ENCODE measurements at places on chromosomes 12 and 14.

- DNase-seq: no peak
These were observed 1104.7 kb upstream of the TMEM132C start for GRCh38 chr12:127162307-127162706.

- no peak for DNase-seq
These were observed 682 bp downstream of the BATF start for GRCh38 chr14:75522983-75523318.

GRCh38 chr14:99271951-99272631, at the start of gene BCL11B:
TSS of gene BCL11B (minus strand) at chr14:99272197. CDS start at chr14:99271218, 979 bp downstream.
- DNase-seq: peak; percentile 82

- DNase-seq: no peak
These were observed 66.5 kb upstream of the DIO3 start for GRCh38 chr14:101494826-101495225.

GRCh38 chr14:33768458-33768830, 182.4 kb downstream of the EGLN3 start:
- DNase-seq: no peak

DNA sequence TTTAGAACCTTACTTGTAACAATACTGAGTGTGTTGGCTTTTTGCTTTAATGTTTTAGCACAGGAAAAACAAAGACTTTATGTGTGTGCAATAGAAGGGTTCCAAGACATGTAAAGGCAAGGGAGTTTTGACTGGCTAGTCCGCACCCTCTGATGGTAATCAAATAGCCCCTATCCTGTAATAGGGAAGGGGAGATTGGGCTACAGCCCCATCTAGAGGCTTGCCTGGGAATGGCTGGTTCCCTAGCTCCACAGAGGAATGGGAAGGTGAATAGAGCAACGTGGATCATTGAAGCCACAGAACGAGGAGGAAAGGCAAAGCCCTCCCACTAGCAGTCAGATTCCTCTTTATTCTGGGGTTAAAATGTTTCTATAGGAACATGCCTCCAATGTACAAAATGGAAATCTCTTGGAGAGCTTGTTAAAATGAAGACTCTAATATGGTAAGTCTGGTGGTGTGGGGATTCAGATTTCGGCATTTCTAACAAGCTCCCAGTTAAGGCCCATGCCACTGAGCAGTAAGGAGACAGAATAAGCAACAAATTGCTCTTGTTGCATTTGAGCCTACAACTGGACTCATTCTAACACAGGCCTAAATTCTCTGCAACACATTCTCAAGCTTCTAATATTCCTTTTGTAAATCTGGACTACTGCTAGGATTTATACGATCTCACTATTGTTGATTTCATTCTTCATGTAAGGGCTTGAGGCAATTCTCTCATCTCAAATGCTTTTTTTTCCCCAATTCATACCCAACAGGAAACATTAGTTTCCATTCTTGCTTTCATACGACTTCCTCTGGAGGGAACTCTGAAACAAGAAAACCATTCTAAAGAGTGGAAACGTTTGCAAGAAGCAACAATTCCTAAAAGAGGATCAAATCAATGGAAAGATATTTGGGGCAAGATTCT, 57.1 kb downstream of the NIN start:
- no peak for DNase-seq

DNA sequence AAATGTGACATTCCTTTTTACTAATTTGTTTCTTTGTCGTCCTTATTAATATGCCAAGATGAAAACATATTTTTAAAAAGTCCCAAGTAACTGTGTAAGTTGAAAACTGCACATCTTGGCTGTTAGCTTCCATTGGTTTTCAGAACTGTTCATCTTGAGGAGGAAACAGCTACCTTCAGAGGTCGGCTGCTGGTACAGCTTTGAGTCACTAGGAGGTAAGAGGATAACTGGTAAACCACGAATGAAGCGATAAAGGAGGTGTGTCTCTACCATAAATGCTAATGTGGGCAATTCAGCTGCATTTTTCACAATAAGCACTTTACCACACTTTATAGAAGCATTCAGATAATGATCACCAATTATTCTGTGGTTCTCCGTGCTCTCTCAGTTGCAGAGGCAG, 137.5 kb upstream of the KRAS start:
- no peak for DNase-seq

DNA sequence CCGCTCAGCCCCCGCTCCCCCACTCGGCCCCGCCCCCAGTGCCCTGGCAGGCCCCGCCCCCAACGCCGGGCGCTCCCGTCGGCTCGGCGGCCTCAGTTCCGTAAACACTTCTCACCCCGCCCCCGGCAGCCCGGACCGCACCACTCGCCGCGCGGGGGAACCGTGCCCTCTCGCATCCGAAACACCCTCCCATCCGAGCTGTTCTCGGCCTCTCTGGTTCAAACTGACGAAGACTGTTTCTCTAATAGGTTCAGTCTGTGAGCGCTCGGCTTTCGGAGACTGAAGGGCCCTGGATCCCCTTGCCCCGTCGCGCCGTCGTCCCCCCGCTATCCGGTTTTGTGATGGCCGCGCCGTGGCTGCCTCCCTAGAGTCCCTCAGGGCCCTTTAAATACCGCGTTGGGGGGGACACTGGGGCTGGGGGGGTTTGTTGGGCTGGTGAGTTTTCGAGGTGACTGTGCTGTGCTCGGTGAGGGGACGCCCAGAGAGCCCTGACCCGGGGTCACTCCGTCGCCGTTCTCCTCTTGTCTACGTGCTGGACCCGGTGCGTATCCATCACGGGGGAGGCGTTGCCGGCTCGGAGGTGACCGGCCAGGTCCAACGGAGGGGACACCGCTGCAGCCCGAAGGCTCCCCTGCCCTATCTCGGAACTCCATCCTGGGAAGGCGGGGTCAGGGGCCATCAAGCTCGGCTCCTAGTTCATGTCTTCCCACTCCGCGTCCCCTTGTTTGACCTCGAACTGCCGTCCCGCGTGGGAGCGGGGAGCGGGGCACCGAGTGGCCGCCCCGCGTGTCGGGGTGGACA, at the start of gene TCP11L2:
TSS of gene TCP11L2 (plus strand) at position 333 of the 801 bp plus-strand sequence. CDS start 8,343 bp downstream, outside the sequence.
- no peak for DNase-seq

GRCh38 chr14:86013641-86014040, 483.7 kb downstream of the FLRT2 start:
- DNase-seq: no peak

GRCh38 chr14:68214431-68214830, 394.9 kb downstream of the RAD51B start:
- DNase-seq: no peak

- DNase-seq: no peak
These were observed 110.8 kb downstream of the SLC35F4 start for GRCh38 chr14:57755018-57755521.

DNA sequence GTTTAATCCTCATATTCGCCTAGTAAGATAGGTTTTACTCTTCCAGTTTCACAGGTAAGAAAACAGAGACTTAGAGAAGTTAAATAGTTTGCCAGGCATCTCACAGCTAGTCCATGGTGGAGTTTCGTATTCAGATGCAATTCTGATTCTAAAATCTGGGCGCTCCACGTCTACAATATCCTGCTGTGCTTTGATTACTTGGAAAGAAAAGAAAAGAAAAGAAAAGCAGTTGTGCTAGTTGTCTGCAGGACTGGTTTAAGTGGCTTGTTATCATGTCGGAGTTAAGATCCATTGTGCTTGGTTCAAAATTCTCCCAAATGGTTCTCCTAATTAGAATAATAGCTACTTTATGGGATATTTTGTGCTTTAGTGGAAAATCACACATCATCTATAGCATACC, 18.6 kb downstream of the AKAP3 start:
- no peak for DNase-seq

GRCh38 chr12:133130808-133131128, 341 bp downstream of the ZNF10 start:
- DNase-seq: no peak

DNA sequence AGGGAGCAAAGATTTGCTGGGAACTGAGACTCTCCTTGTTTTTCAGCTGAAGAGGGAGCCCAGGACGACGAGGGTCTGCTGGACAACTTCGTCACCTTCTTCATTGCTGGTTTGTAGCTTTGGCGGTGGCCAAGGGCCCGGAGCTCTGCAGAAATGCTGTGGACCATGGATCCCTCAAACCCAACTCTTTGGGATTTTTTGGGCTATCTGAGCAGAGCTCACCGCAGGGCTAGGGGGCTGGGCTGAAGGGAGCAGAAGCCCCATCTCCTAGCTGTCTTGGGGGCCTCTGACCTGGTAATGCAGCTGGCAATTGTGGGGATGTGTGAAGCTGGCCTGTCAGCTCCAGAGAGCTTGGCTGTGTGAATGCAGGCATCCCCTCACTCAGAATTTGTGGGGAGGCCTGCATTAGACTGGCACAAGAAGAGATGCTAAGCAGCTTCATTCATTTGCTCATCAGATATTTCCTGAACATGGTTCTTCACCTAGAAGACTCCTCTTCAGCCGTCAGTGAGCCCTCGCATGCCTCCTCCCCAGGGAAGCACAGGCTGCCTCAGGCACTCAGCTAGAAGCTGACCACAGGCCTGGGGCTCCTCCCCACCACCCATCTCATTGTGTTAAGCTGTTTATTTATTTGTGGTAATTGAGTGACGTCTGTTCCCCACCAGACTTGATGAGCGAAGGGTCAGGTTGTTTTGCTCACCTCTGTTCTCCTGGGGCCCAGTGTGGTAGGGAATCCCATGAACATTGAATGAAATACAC, 32.2 kb downstream of the CYP46A1 start:
- DNase-seq: no peak

GRCh38 chr12:18358077-18358476, 96.8 kb downstream of the PIK3C2G start:
- no peak for DNase-seq

GRCh38 chr14:34035177-34035933, 84.5 kb upstream of the EGLN3 start:
- no peak for DNase-seq

DNA sequence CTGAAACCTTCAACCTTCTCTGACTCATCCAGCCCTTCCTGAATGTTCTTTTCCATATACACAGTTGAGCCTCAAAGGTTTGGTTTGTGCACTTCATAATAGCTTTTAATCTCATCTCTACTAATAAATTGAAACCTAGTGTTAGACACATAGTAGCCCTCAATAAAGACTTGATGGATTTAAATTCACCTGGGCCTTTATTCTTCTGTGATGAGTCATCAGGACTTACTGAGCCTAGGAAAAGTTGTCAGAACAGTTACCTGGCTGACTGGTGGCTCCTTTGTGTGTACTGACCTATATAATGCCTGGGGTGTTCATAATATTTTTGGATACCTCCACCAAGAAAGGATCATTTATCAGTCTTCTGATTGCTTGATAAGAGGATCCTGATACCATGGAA, 86.4 kb upstream of the NTF3 start:
- DNase-seq: no peak

- DNase-seq: no peak
These were observed 9.2 kb upstream of the PIP4K2C start for GRCh38 chr12:57581802-57582201.

DNA sequence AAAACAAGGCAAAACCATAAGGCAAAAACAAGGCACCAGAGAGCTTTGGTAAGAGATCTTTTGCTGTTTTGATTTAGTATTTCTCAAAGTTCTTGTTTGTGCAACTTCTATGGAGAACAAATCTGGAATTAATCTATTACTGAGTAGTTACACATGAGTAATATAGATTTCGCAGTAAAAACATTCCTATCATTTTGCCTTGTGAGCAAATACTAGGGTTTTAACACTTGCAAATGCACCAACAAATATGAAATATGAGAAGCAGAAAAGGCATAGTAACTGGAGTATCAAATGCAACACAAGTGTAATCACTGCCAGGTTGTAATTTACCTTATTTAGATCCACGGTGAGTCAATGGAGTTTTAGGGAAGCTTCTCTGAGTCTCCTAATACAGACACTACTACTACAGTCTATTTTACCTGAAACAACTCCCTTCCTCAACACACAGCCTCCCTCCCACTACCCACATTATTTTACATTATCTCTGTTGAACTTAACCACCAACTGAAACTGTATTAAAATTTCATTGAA, 324.1 kb downstream of the FLRT2 start:
- no peak for DNase-seq

- DNase-seq: no peak
These were observed 252.6 kb upstream of the CCDC196 start for GRCh38 chr14:66233591-66233990.

DNA sequence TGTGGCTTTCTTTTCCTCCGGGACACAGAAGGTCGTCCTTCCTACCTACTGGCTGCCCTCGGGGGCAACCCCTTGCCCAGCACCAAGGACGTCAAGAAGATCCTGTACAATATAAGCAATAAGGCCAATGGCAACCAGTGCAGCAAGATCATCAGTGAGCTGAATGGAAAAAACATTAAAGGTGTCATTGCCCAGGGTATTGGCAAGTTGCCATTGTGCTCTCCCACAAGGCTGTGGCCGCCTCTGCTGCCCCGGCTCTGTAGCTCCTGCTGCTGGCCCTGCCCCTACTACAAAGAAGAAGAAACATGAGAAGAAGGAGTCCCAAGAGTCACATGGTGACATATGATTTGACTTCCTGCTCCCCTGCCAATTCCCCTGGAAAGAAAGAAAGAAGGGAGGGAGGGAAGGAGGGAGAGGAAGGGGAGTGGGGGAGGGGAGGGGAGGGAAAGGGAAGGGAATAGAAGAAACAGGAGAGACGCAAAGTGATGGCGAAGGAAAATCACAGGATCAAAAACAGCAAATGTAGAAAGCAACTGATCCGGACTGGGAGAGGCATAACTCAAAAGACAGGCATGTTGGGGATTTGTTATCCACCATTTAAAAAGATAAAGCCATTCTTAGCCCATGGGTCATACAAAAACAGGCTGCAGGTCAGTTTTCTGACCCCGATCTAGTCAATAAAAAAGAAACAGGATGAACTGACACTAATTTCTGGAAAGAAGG, 61.3 kb upstream of the RESF1 start:
- no peak for DNase-seq

- DNase-seq: no peak
These were observed 333.0 kb downstream of the CCER1 start for GRCh38 chr12:90621927-90622326.

DNA sequence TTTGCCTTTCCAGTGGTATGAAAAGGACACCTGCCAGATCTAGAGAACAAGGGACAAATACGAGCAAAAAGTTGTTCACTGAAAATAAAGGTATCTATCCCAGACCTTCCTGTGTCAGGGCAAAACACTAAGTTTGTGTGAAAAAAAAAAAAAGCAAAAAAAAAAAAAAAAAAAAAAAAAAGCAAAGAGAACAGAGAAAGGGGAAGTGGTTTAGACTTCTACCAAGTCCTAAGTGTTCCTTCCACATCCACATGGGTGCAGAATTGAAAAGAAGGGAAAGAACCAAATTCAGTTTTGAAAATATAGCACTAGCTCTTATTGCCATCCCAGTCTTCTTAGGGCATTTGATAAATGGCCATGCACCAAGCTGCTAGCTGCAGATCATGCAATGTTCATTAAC, 41.7 kb downstream of the ZCRB1 start:
- DNase-seq: no peak

GRCh38 chr14:21081521-21082142, 11.5 kb downstream of the ARHGEF40 start:
- DNase-seq: no peak

DNA sequence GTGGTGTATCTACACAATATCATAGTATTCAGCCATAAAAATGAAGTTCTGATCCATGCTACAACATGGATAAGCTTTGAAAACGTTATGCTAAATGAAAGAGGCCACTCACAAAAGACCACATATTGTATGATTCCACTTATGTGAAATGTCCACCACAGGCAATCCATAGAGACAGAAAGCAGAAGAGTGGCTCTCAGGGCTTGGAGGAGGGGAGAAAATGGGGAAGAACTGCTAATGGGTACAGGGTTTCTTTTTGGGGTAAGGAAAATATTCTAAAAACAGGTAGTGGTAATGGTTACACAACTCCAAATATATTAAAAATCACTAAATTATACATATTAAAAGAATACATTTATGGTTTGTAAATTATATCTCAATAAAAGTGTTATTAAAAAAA, 16.5 kb downstream of the SCNN1A start:
- DNase-seq: no peak
